Sciatic nerve (tissue), 2 donors: ENCODE measurements at places on chromosomes 6 and 20. TPM values are rescaled to one million over a fixed set of nuclear protein-coding genes. Genes with fewer than 3 reads are reported as not detected.

DNA sequence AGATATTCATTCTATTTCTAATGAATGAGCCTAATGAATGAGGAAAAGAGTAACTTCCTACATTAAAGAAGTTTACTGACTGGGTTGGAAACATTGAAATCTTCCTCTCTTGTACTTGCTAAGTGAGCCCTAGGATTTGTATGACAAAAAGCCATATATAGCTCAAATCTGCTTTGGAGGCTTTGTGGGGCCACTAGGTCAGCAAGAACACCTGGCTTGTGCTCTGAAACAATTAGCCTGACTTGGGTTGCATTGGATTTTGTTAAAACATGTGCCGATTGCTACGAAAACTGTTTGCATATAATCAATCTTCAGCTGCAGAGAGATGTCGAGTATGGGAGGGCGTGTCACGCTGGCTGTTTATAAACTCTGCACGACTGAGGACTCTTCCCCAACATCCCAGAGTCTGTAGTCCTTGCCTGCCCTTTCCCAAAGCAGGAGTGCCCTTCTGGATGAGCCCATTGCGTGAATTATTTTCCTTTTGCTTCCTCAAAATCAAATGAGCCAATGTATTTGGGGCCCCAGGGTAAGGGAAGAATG, 684.8 kb downstream of the DHX35 start:
- DNase-seq, result no peak

DNA sequence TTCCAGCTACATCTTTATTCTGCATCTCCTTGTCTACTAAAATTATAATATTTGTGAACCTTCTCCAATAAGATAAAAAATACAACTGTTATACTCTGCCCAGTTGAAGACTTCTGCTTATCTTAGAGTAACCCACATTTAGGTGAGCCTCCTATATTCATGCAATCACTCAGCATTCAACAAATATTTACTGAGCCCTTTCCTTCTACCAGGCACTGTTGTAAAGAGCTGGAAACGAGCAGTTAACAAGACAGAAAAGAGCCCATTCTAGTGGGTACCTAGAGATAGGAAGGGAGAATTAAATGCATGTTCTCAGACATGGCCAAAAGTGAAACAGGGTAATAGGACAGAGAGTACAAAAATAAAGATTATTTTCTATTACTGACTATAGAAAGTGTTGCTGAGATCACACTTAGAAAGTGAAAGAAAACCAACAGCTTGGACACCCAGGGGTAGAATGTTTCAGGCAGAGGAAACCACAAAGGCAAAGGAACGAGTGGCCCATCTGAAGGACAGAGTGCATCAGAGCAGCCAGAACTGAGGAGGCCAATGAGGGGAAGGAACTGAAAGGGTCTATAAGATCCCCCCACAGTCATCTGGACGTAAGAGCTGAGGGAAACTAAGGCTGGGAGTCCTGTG, 50.8 kb upstream of the SMLR1 start:
- no peak for DNase-seq

Gene CFB
- total RNA-seq, result 72.6 TPM

Gene NKX2-4
- total RNA-seq, result not detected

DNA sequence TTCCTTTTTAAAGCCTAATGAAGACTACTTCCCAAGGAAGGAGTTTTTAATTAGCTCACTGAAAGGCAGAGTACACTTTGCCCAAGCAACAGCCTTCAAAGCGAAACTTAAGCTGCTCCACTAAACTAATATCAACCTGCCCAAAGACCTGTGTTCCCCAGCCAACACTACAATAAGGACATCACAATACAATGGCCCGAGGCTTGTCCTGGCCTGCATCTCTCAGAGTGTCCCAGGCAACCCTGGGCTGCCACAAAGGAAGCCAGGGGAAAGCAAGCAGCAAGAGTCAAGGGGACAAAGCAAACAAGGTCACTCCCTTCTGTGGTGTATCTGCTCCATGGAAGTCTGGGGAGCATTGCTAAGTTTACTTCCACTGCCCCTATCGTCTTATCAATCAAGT, 52.3 kb downstream of the PIGU start:
- DNase-seq, result no peak

DNA sequence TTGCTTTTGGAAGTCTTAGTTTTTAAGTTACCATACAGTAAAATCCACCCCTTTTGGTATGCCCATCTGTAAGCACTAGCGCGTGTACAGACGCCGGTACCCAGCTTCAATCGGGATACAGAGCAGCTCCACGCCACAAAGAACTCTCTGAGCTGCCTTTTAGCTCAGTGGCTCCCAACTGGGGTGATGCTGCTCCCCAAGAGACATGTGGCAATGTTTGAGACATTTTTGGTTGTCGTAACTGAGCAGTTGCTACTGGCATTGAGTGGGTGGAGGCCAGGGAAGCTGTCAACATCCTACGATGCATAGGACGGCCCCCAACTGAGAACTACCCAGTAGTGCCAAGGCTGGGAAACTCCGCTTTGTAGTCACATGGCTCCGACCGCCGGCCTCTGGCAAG, 73.3 kb downstream of the BMP7 start:
- no peak for DNase-seq

GRCh38 chr20:1334370-1334731, 5.4 kb upstream of the SDCBP2 start:
- no peak for DNase-seq

DNA sequence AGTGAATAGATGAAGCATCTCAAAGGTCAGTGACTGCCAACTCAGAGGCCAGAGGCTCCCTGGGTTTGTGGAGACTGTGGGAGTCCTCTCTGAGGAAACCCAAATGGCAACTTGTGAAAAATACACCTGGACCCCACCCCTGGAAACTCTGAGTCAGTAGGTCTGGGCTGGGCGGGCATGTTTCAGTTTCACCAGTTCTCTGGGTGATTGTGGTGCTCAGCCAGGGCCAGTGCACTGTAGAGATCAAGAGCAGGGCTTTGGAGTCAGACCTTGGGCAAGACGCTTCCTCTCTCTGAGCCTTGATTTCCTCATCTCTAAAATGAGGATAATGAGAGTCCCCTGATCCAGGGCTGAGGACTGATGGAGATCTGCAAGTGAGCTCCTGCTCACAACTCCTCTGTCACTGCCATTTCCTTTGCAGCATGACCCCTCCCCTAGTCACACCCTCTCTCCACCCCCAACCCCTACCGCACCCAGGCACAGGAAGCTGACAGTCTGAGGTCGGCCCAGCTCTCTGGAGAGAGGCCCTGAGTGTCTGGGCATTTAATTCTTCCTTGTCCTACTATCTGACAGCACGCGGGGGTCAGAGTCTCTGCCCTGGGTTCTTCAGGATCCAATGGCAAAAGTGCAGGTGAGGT, 5.1 kb downstream of the DEF6 start:
- DNase-seq, result no peak

Gene VSX1
- total RNA-seq, result not detected

GRCh38 chr20:20024942-20025341, 7.8 kb downstream of the NAA20 start:
- no peak for DNase-seq
